ENCODE measurements at places on chromosomes 7 and 10.

DNA sequence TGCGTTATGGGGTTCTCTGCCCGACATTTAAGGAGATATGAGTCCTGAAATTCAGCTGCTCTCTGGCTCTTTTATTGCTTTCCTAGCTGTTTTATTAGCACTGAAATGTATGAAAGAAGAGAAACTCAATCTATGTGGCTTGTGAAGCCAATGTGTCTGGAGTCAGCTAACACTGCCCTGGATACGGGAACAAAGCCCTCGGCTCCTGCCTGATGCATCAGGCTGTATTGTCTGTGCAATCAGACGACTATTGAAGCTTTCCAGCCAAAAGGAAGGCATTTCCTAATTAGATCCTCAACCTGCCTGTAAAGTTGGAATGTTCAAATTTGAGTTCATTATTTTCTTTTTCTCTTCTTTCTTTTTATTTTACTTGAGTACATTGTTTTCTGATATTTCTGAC is 22.0 kb upstream of the TM9SF3 start:
- DNase-seq, result no peak

DNA sequence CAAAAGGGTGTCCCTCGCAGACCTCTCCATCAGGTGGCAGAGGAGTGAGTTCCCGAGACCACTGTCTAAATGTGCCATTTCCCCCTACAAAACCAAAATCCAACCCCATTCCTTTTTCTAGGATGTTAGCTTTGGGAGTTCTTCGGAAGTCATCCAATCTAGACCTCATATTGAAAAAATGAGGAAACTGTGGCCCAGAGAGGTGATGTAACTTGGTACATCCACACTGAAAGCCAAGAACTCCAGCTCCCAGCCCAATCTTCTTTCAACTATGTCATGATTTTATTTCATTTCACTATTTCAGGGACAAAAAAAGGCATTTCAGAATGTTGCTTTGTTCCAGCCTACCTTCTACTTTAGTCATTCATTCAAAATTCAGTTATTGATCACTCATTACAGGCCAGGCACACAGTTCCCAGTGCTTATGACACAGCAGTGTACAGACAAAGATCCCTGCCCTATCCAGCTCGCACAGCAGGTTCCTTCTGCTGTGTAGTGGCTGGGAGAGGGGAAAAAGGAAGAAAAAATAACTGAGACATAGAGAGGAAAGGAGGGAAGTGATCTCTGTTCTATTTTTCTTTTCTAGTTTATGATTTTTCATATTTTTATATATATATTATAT is 35.8 kb downstream of the SCRN1 start:
- no peak for DNase-seq

GRCh38 chr10:46218921-46219320 is 67.9 kb upstream of the ANTXRL start:
- DNase-seq, result peak; percentile 3

GRCh38 chr7:131525820-131526219 is 30.6 kb downstream of the PODXL start:
- DNase-seq, result no peak

DNA sequence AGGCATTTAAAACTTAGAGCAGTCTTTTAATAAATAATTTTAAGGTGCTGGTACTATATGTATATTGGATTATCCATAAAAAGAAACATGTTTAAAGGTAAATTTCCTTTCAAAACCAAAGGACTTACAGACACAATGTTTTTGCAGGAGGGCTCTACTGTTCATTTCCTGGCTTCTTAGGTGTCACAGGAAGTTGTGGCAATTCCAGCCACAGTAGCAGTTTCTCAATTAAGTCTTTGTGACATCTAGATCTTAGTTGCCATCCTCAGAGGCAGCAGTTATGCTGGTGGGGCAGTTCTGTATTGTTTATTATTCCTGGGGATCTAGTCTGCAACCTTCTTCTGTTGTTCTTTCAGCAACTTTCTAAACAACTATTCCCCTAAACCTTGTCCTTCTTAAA is 460.1 kb downstream of the MAGI2 start:
- DNase-seq, result no peak

DNA sequence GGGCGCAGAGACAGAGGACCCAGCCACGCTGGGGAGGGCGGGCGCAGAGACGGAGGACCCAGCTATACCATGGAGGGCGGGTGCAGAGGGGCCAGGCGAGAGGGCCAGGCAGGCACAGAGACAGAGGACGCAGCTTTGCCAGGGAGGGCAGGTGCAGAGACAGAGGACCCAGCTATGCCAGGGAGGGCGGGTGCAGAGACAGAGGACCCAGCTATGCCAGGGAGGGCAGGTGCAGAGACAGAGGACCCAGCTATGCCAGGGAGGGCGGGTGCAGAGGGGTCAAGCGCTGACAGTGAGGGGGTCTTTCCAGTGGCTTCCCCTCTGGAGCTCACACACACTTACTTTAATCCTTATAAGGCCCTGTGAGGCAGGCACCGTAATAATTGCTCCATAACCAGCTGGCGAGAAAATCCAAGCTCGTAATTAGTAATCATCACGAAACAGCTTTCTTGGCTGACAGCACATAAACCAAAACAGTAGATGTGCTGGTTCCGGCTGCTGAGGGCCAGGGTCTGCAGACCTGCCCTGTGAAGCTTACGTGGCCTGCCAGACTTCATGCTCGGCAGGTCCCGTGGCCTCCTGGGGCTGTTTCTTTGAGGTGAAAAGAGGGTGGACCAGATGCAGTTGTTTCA is 137.2 kb downstream of the VIPR2 start:
- DNase-seq, result no peak

DNA sequence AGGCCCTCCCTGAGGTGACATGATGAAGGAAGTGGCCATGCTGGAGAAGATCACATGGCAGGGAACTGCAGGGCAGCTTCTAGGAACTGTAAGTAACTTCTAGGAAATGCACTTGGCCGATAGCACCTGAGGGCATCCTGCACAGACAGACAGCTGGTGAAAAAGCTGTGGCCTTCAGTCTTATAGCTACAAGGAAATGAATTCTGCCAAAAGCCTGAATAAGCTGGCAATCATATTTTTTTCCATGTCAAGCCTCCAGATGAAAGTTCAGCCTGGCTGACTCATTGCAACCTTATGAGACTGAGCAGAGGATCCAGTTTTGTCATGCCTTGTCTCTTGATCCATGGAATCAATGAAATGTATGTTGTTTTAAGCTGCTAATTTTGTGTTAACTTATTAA is 91.1 kb upstream of the CACNA2D1 start:
- DNase-seq, result no peak

DNA sequence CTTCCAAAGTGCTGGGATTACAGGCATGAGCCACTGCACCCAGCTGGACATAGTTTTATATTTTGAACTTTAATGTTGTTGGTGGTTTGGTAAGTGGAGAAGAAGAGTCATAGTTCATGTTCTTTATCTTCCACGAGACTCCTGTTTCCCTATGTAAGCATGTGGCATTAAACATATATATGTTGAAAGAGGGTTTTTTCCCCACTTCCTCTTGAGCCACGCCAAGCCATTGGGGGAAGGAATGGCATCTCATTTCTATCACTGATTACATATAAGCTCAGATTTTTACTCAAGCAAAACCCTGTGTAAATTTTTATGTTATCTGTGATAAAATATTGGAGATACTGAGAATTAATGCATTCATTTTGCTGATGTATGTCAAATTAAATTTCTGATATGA is 300.4 kb downstream of the PHF14 start:
- DNase-seq, result no peak

DNA sequence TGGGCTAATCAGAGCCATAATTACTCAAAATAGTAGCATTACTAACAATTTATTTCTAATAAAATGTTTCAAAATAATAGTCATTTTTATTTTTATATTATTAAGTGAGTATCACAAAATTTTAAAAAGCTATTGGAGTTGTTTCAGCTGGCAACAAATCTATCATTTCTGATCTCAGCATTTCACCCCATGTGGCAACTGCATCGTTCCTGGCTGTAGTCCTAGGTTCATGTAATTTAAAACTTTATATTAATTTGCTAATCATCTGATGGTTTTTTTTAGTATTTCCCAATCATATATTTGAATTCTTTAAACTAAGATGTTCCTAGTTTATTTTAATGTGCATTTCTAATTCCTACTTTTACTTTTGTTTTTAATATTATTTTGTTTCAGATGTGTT is 293.0 kb upstream of the AKR1E2 start:
- no peak for DNase-seq

DNA sequence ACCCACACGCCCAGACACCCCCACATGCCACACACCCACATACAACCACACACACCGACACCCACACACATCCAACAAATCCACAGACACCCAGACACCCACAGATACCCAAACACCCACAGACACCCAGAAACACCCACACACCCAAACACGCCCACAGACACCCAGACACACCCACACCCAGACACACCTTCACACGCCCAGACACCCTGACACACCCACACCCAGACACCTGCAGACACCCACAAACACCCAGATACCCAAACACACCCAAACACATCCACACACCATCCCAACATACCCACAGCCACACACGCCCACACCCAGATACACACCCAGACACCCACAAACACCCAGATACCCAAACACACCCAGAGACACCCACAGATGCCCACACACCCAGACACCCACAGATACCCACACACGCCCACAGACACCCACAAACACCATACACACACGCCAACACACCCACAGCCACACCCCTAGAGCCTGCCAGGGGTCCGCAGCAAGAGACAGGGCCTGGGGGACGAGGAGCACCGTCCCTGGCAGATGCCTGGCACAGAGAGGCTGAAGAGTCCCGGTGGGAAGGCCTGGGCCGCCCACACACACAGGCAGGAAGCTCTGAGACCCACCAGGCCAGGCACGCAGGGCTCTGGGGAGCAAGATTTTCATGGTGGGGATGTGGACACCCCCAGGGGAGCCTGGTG is 28.5 kb downstream of the CYP2W1 start:
- DNase-seq, result no peak

DNA sequence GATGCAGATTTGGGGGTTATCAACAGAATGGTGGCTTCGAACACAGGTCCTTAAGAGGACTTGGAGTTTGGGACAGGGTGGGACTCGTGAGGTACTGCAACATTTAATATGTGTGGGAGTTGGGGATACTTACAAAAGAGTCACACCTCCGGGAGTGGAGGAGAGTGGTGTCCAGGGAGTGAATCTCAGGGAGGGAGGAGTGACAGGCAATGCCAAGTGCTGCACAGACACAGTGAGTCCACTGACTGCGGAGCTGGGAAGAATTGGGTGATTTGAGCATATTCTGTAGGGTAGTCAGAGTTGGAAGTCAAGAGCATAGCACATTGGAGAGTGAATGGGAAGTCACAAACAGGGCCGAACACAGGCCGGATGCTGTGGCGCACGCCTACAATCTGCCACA is 5.1 kb downstream of the UBE3C start:
- DNase-seq, result no peak

- no peak for DNase-seq
Observed at GRCh38 chr10:35606430-35606829, 1.3 kb downstream of the GJD4 start.

DNA sequence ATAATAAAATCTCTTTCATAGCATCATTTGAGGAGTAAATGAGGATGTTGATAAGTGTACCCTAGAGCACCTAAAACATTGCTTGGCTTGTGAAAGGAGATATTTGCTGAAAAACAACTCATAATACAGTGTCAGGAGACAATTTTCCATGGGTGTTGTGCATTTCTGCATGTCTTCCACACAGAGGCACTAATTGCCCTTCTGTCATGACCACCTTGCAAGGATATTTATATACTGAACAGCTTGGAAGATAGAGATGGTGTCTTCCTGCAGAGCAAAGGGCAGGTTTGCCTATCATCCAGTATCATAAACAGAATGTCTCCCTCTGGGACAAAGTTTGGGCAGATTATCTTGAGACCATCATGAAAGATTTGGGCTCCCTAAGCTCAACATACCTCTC is 495.2 kb upstream of the LRRN3 start:
- no peak for DNase-seq

DNA sequence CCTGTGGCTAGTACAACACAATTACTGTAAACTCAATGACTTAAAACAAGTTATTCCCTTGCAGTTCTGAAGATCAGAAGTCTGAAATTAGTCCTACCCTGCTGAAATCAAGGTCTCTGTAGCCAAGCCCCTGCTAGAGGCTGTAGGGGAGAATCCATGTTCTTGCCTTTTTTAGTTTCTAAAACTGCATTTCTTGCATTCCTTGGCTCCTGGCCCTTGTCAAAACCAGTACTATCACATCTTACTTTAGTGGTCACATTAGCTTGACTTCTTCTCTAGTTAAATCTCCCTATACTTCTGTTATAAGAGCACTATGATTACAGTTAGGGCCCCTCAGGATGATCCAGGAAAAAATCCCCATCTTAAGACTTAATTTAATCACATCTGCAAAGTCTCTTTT is 567.0 kb downstream of the GFRA1 start:
- DNase-seq, result no peak

GRCh38 chr7:149773446-149774236 is at the start of gene ZNF467:
Gene ZNF467 (minus strand): TSS chr7:149773588. CDS start chr7:149771032, 2,556 bp downstream.
- DNase-seq, result peak; percentile 35

DNA sequence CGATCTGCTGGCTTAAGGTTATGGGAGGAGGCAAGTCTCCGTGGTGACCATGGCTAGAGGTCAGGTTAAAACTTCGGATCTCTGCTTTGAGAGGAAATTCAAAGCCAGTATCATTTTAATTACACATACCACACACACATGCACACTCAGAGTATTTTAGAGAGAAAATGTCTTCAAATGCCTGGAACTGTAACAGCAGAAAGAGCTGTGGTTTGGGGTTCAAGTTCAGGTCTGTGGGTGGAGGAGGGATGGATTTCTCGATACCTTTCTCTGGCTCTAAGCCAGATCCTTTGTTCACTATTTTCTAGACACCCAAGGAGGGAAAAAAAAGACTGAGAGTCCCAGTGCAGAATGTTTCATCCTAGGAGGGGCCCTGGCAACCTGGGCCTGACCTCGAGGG is 32.5 kb downstream of the ARL3 start:
- no peak for DNase-seq

GRCh38 chr7:101156866-101157589 is 2.8 kb downstream of the AP1S1 start:
- DNase-seq, result no peak

DNA sequence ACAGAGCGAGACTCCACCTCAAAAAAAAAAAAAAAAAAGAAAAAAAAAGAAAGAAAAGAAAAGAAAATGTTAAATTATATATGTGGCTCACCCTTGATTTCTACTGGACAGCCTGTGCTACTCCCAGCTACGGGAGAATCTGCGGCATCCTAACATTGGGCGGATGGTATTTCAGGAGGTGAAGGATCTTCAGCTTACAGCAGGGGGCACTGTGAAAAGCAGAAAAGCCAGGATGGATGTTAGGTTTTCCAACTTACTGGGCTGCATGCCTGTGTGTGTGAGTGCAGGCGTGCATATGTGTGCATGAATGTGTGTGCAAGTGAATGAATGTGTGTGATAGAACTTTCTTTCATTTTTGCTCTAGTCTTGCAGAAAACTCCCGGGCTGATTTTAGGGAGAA is 1066.5 kb downstream of the TYW1 start:
- DNase-seq, result no peak

GRCh38 chr10:2917926-2918325 is 149.4 kb upstream of the PFKP start:
- no peak for DNase-seq

GRCh38 chr10:68137171-68137570 is 27.9 kb downstream of the MYPN start:
- no peak for DNase-seq
